Umbilical cord (tissue), 2 donors: ENCODE measurements at places on chromosomes 3 and 15. TPM values are rescaled to one million over a fixed set of nuclear protein-coding genes. Genes with fewer than 3 reads are reported as not detected.
A peak's percentile ranks its signal among the peaks of the same experiment; 100 is the strongest.

DNA sequence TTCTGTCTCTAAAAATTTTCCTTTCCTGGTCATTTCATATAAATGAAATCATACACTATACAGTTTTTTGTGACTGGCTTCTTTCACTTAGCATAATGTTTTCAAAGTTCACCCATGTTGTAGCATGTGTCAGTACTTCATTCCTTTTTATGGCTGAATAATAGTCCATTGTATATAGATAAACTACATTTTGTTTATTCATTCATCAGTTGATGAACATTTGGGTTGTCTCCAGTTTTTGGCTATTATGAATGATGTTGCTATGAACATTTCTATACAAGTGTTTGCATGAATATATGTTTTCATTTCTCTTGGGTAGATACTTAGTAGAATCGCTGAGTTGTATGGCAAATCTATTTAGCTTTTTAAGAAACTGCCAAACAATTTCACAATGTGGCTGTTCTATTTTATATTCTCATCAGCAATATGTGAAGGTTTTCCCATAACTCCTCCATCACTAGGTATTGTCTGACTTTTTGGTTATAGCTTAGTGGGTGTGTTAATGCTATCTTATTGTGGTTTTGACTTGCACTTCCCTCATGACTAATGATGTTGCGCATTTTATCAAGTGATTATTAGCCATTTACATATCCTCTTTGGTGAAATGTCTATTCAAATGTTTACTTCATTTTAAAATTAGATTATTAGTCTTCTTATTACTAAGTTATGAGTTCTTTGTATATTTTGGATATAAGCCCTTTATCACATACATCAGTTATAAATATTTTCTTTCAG is 21.7 kb upstream of the AP4E1 start:
- DNase-seq: no peak

DNA sequence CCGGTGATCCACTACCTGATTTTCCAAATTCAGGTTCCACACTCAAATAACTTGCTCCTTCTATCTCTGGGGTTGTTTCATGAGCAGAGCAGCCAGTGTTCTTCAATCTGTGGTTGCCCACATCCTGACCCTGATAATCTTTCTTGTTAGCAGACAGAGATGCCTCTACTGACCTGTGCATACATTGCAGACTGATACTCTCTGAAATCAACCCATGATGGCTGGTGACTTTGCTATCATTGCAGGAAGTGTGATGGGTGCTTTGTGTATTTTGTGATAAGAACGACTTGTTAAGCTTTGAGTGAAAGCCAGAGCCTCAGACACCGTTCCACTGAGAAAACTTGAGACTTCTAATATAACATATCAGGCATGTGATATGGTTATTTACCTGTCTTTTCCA is 39.9 kb downstream of the GATM start:
- no peak for DNase-seq

DNA sequence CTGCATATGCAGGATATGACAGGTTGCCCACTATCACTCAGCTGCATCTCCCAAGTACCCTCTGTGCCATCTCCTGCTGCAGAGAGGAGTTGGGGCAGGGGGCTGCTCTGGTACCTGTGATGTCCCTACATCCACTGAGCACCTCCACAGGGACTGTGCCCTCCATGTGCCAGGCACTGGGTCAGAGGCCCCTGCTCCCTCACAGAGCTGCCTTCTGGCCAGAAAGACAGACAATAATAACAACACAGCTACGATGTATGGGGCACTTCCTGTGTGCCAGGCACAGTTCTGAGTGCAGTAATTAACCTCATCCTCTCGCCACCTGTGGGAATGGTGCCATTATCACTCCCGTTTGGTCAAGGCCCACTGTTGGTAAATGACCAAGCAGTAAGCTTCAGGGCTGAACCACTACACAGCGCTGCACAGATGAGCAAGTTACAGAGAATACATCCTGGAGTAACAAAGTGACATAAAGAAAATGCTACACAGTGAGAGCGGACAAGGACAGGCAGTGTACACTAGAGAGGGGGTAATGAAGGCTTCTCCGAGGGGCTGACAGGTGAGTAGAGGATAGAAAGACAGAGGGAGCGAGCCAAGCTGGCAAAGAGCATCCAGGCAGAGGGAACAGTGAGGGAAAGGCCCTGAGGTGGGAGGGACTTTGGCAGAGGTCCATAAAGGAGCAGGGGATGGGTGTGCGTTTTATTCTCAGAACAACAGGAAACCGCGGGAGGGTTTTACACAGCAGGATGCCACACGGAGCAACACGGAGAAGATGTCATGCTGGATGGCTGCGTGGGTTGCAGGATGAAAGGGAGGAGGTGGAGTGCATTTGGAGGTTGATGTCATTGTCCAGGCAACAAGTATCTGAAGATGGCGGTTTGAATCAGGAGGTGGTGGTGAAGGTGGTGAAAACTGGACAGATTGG is 13.6 kb downstream of the WNT7A start:
- DNase-seq: no peak

- DNase-seq: no peak
These were observed 394 bp downstream of the OSBPL10 start for GRCh38 chr3:31980530-31981205.

DNA sequence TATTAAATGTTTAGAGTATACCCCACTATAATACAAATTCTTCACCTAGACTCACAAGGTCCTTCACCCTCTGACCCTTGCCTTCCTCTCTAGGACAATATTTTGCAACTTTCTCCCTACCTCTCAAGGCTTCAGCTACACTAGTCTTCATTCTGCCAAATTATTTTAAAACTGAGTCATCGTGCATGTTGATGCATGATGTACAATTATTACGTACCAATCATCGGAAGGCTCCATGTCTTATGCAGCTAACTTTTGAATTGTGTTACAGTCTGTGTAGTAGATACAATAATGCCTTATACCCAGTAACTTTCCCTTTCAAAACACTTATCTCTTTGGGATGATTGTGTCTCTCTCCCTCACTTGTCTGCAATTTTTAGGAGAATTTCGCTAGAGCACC is 98.5 kb upstream of the ROBO2 start:
- no peak for DNase-seq

- no peak for DNase-seq
These were observed 551.1 kb downstream of the NAALADL2 start for GRCh38 chr3:175410251-175410650.

DNA sequence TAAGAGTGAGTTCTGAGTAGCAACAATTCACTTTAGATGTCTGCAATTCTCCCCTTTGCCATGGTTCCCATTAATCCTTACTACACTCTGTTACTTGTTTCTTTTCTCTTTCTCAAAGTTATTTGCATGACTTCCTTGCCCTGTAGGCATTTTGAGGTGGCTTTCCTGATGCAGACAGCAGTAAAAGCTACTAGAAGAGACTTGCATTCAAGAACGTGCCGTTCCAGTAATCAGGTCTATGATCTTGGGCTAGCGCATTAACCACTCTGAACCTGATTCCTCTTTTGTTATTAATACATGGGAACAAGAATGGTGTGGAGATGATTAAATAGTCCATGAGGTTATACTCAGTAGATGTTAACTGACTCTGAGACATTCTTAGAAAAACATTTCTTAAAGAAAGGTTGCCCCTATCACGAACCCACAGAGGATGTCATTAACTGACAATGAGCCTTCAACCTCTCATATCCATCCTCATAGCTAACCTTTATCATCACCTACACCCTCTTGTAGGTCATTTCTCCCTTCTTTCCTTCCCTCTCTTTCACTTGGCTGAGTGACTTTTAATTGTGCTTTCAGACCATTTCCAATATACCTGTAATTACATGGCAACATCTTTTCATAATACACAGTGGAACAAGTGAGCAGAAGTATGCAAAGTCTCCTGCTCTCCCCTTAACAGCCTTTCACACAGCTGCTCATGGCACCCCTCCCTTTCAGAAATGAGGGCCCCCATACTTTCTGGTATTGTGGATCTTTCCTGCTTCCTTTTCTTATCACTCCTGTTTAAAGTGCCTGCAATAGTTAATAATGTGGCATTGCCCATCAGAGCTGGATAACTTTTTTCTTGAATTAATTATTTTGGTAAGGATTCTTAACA is 175.9 kb downstream of the CHST2 start:
- DNase-seq: no peak

DNA sequence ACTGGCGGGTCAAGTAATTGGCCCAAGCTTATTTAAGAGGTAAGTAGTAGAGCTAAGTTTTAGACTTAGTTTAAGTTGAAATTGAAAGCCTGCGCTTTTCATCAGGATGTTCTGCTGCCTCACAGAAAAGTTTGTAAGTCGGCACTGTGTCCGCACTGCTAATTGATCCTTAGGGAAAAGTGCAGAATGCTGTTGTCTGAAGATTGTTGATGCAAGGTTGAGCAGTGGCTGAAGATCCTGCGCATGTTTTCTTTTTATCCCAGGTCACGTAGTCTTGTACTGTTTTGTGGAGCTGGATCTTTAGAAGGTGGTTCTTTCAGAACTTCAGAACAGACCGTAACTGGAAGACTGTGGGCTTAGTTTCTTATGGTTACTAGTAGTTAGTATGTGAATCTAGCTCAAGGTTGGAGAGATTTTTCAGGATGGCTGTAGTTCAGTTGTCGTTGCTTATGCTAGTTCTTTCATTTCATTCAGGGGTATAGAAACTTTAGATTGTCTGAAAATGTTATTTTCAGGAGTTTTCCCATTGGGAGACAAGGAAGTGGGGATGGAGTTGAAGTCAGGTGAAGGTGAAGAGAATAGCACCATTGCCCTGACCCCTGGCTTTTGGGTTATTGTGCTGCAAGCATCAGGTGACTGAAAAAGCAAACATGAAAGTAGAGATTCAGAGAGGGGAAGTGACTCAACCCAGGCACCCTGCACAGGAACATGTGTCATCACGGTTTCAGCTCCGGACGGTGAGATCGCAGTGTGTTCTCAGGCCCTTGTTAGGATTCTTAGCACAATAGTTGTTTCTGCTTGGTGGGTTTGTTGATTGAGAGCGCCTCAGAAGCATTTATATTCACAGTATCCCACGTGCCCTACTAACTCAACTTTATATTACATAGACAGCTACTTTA is 32.8 kb downstream of the AKAP13 start:
- no peak for DNase-seq

- DNase-seq: peak; percentile 84
These were observed 453.1 kb downstream of the IL5RA start for GRCh38 chr3:2656806-2657777.

- no peak for DNase-seq
These were observed 642.3 kb downstream of the PLOD2 start for GRCh38 chr3:145518639-145519038.

GRCh38 chr3:177424521-177424920 is 227.2 kb upstream of the TBL1XR1 start:
- no peak for DNase-seq

DNA sequence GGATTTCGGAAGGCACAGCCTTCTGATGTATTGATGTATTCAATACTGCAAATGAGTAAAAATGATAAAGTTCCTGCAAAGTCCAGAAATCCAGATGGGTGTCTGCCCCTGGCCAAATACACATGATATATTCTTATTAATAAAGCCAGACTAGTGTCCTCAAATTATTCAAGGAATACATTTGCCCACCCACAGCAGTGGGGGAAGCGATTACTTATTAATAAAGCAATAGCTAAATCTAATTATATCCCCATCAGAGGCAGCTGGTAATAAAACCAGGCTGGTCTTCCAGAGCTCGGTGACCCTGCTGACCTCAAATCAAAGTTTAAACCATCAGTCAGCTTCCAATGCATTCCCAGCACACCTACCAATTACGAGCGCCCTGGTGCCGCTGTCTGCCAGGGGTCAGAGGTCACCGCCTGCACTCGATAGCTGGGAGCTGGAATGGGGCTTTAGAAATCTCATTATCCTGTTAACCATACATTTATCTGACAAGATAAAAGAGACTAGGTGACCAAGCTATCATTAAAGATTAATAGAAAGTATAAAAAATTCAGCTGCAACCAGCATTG is 330.3 kb downstream of the UACA start:
- no peak for DNase-seq

- no peak for DNase-seq
These were observed 735 bp upstream of the SLC25A26 start for GRCh38 chr3:66220066-66220465.

GRCh38 chr3:151415289-151415688 is 30.7 kb upstream of the P2RY12 start:
- no peak for DNase-seq

DNA sequence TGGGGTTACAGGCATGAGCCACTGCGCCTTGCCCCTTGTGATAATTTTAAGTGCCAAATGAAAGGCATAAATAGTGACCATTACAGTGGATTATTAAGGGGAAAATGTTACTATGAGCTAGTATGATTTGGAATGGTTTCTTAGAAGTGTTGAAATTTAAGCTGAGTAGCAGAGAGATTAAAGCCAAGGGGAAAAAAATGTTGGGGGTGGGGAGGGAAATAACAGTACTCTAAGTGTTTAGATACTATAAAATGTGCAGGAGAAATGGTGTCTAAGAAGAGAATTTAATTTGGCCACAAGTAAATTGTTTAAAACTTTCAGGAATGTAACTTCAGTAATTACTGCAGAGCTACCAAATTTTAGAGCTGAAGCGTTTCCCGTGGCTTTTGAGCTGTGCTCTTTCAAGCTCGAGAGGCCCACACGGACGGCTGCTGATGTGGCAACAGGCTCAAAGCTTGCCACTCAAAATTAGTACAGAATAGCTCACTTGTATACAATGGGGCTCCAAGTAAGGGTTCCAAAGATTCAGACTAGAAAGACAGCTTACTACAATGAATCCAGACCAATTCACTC is 23.9 kb upstream of the SLC12A8 start:
- DNase-seq: no peak

DNA sequence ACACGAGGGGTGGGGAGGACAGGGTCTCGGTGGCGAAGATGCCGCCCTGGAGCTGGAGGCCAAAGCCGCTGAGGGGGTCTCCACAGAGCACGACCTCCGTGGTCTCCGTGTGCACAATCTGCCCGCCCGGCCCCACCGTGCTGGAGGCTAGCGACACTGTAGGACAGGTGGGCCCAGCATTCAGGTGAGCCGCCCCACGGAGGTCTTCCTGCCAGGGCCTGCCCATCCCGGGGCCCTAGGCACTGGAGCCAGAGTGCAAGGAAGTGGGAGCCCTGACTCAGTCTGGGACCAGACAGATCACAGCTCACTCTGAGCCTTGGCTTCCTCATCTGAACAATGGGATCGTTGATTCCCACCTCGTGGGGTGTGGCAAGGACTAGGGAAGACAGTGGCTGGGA is 25.8 kb downstream of the GRIP2 start:
- DNase-seq: no peak

GABRR3 gene
- 4.6 TPM for total RNA-seq

FSD2 gene
- 1.2 TPM for total RNA-seq

SCAANT1 gene
- not detected for total RNA-seq

ALS2CL gene
- 8.7 TPM for total RNA-seq

PCOLCE2 gene
- 16.1 TPM for total RNA-seq

PYDC2 gene
- total RNA-seq: not detected
